ENCODE measurements at places on chromosomes 6 and 20.

- no peak for DNase-seq
Observed at GRCh38 chr6:137522198-137522798, 28.1 kb upstream of the OLIG3 start.

DNA sequence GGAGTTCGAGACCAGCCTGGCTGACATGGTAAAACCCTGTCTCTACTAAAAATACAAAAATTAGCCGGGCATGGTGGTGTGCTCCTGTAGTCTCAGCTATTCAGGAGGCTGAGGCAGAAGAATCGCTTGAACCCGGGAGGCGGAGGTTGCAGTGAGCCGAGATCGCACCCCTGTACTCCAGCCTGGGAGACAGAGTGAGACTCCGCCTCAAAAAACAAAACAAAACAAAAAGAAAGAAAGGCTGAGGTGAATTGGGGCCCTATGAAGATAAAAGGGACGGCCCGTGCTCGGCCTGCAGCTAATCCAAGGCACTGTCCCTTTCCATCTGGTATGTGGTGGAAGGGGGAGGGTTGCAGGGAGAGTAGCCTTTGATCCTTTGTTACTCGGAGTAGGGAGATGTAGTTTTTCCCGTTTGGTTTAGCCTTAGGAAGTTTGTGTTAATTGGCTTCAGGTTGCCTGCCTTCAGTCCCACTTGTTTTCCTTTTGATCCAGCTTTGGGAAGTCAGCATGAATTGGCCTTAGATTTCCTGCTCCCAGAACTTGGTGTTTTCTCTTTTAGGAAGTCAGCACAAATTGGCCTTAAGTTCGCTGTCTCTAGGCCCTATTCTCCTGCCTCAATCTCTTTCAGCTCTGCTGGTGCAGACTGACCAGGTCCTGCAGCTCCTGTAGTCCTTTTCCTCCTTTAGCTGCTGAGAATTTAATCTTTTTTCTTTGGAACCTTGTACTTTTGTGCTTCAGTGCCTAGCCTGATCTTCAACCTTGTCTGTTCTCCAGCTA, 36.1 kb upstream of the PAQR8 start:
- no peak for DNase-seq

DNA sequence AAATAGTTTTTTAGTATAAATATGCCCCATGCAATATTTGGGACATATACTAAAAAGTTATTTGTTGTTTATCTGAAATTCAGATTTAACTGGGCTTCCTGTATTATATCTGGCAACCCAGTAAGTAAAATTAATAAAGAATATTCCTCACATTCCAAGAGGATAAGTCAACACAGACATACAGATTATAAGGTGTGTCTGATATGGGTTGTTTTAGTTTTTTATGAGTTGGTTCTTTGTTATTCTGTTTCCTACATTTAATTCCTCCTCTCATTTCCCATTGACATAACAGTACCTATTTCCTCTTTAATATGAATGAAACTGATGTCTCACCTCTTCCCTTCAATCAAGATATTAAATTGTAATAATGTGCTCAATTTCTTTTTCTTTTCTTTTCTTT, 1.7 kb upstream of the PLA2G7 start:
- no peak for DNase-seq

DNA sequence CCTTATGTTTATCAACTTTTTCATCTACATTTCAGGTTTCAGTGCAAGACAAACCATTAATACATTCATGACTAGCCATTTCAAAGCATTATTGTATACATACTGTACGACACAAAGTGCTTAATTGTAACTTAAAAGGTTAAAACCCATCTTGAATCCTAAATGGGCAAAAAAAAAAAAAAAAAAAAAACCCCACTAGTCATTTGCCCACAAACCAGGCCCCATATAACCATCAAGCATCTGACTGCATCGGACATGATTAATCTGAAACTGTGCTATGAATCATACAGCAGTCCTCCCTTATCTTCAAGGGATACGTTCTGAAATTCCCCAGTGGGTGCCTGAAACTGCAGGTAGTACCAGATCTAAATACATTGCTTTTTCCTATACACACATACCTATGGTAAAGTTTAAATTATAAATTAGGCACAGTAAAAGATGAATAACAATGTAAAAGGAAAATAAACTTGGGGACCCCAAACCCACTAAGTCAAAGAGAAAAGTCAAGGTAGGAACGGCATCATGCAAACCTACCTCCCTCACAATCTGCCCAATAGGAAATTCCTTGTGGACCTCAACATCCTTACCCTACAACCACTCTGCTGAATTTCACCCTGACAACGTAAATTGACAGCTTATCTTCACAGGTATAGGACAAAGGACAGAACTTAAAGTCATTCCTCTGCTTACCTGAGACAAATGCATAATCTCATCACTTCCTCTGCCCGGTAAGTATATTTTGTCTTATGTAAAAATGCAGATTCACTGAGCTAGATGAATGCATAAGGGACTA, 14.3 kb downstream of the B4GALT5 start:
- peak; percentile 34 for DNase-seq

DNA sequence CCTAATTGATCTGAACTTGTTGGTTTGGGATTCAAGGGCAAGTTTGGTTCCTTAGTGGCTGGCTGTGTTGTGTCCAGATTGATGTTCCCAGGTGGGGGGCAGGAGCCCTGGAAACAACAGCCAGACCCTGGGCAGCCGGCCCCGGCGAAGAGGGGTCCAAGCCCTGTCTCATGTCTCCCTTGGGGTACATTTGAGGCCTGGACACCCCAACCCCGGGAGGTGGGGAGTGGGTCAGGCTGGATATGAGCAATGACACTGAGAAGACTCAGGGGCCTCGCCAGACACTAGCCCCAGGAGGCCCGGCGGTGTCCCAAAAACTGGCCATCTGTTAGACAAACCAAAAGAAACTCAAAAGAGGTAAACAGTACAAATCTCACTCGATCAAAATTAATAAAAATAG, 79.6 kb downstream of the YTHDF1 start:
- no peak for DNase-seq

Data from AG09309 (cell line).